Progenitor cell of endocrine pancreas (in vitro differentiated cells): ENCODE measurements at places on chromosomes 11 and 22.
A peak's percentile ranks its signal among the peaks of the same experiment; 100 is the strongest.

GRCh38 chr11:17544181-17544622 is at the start of gene USH1C:
USH1C (minus strand) TSS chr11:17544416; CDS start chr11:17544307, 109 bp downstream.
- DNase-seq, result no peak

DNA sequence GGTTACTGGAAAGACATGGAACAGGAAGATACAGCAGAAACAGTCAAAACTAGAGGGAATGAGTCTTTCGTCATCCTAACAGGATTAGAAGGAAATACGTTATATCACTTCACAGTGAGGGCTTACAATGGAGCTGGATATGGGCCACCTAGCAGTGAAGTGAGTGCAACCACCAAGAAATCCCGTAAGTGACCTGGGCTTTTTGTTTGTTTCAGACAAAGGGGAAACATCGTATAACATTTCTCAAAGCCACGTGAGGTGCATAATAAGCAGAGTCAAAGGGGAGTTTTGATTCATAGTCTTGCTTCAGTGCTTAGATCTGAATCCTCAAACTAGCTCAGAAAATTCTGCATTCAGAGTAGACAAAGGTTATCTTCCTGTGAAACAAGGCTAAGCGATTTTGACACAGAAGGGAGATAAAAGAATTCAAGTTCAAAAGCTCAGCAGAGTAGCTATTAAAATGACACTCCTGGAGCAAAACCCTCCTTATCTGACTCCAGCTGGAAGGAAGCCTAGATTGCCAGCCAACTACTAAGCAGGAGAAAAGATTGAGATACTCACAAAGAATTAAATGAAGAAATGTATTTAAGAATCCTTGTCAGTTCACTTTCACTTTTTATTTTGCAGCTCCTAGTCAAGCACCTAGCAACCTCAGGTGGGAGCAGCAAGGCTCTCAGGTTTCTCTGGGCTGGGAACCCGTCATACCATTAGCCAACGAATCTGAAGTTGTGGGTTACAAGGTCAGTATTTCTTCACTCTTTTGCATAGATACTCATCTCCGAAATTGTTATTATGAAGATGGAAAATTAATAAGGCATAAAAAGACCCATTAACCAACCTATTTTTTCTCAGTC is 346.4 kb upstream of the ARHGAP42 start:
- no peak for DNase-seq

DNA sequence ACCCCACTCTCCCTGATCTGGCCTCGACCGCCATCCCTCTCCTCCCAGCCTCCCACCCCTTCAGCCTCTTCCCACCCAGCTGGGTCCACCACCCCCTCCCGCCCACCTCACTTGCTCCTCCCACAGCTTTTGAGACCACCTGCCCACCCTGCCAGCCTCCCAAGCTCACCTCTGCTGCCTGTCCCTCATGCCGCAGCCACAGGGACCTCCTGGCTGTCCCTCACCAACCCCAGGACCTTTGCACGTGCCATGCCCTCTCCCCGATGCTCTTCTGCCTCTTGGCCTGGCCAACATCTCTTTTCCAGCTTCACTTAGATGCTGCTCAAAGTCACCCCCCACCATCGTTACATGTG is 6.5 kb downstream of the PNPLA5 start:
- DNase-seq, result no peak

- DNase-seq, result no peak
Measured at GRCh38 chr22:47839595-47840227, 1077.3 kb downstream of the TBC1D22A start.

- no peak for DNase-seq
Measured at GRCh38 chr11:11229647-11230046, 123.4 kb downstream of the CSNK2A3 start.

GRCh38 chr22:24379536-24379935 is 47.9 kb upstream of the ADORA2A start:
- no peak for DNase-seq

DNA sequence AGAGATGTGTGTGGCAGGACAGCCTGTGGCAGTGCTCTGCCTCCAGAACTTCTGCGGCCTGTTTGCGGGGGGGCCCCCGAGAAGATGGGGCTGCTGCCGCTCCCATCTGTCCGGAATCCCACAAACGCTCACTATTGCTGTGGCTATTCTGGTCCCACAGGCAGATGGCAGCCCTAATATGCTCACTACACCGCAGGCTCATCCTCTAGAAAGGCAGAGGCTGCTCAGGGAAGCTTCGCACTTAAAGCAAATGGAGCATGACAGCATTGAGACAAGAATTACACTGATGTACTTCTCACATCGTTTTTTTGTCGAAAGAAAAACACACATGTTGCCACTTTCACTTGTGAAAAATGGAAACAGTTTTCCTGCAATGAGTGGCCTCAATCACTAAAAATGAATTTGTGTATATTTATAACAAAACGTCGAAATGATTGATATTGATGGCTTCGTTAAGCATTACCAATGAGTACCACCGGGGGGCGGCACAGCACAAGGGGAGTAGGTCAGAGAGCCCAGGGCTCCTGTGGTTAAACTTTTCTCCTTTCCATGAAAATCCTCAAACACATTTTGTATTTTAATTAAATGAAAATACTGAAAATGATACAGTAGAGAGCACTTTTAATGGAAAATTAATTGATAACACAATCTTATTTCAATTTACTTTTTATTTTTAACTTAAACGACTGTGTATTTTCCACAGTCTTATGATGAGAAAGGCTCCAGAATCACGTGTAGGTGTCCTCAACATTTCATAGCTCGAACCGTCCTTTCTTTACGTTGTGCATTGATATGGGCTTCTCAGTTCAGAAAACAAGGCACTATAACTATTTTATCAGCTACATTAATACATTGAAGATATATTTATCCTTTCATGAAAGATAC is 69.1 kb downstream of the CTTN start:
- DNase-seq, result peak; percentile 30

GRCh38 chr11:125070699-125071254 is 7.7 kb downstream of the SLC37A2 start:
- no peak for DNase-seq

DNA sequence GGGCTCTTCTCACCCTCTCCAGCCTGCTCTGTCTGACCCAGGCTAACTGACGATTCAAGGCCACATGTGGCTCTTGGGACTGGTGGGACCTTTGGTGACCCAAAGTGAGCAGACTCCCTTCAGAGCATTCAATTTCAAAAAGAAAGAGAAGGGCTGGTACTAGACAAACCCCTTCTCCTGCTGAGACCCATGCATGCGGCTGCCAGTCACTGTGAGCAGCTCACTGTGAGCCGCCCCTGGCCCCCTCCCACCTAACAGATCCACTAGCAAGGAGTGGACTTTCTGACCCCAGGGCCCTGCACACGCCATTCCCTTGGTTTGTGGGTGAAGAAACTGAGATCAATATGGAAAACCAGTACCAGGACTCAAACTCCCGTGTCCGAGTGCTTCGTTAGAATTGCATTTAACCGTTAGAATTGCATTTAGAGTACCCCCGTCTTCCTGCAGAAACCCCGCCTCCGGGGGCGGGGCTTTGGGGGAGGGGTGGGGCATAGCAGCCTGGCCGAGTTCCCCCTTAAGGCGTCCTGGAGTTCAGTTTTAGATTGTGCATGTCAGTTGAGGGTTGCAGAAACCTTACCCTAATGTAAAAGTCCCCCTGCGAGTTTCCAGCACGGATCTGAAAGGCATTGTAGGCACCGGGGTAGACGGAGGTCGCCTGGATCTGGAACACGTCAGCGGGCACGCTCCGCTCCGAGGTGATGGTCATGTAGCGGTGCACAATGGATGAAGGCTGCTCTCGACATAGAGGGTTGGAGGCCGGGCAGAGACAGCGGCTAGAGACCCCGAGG is 5.1 kb downstream of the EFEMP2 start:
- no peak for DNase-seq

DNA sequence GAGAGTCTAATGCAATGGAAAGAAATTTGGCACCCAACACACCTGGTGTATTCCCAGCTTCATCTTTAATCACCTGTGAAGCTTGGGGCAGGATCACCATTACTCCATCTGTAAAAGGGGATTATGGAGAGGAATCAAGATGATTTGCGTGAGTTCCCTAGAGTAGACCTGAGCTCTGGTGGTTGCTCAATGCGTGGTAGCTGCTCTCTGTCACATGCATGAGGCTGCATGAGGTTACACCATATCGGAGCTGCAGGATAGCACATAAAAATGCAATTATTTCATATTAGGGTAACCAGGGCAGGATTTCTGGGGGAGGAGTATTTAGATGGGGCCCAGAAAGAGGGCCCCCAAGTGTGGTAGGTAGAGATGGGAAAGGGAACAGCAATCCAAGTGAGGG is 35.3 kb upstream of the CLMP start:
- DNase-seq, result no peak
